Breast epithelium (tissue), 4 donors: ENCODE measurements at places on chromosomes 3 and 15. TPM values are rescaled to one million over a fixed set of nuclear protein-coding genes. Genes with fewer than 3 reads are reported as not detected.
A peak's percentile ranks its signal among the peaks of the same experiment; 100 is the strongest.

DNA sequence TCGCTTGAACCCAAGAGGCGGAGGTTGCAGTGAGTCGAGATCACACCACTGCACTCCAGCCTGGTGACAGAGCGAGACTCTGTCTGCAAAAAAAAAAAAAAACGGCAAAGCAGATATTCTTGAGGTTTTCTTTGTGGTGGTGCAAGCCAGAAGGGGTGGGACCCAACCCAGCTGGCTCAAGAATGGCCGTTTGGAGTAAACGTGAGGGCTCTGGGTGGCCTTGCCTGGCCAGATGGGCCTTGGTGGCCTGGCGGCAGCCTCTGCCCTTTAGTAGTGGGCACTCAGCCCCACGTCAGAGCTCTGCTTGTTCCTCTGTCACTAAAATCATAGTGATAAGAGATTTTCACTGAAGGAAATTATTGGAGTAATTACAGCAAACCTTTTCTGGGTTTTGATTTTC lies 50.5 kb downstream of the ATP1B3 start:
- DNase-seq = no peak

The CHRNB4 gene
- not detected for total RNA-seq

- DNase-seq = no peak
Observed at GRCh38 chr15:54159012-54159411, 180.8 kb downstream of the UNC13C start.

- DNase-seq = no peak
Observed at GRCh38 chr3:169218314-169218983, 445.1 kb downstream of the MECOM start.

DNA sequence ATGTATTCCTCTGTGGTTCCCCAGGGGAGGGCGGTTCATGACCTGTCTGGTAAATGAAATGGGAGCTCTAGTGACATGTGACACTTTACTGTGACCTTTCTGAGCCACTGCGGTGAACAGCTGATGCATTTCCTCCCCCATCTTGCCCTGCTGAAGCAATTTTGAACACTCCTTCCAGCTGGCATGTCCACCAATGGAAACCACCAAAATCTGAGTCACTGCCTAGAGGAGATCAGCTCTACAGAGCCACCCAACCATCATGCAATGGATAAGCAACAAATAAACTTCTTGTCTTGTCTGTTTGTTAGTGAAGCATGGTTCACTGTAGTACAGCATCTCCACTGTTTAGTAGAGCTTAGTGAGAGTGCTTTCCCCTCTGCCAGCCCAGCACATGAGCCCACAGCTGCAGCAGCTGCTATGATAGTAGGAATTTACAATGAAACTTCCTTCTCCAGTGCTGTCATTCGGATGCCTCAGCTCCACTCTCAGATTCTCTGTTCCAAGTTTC lies 479.4 kb downstream of the NTRK3 start:
- no peak for DNase-seq

DNA sequence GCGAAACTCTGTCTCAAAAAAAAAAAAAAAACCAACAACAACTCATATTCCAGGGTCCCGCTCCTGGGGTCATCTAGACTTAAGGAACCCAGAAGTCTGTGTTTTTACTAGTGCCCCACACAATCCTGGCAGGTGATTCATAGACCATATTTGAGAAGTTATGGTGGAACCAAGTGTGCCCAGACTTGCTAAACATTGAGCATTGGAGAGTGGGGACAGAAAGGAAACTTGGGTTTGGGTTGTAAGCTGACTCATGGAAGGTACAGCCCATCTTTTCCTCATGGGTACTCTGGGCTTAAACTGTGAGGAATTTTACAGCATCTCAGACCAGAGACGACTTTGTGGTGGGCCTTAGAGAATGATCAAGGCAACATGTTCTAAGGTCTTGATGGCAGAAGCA lies 18.3 kb upstream of the IGF2BP2 start:
- no peak for DNase-seq

- no peak for DNase-seq
Observed at GRCh38 chr15:38886315-38887163, 321.9 kb upstream of the RASGRP1 start.

GRCh38 chr15:68558318-68559305 lies 20.2 kb upstream of the CORO2B start:
- DNase-seq = peak; percentile 49

GRCh38 chr3:8220291-8220690 lies 281.3 kb upstream of the LMCD1 start:
- DNase-seq = no peak

The SLC12A1 gene
- under 0.01 TPM for total RNA-seq

DNA sequence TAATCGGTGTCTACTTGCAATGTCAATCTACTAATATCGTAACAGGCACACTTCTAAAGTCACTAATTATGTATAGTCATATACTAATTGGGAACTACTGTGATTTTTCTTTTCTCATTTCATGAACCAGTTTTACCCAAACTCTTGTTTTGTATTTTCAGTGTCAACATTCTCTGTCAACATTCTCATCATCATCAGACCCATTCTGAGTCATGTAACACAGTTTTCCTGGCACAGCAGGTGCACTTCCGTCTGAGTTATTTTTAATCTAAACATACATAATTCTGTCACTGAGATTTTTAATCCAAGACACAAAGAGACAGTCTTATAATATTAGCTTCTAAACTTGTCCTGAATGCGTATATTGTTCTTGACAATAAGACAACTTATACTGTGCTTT lies 205.1 kb upstream of the EIF1B start:
- no peak for DNase-seq

GRCh38 chr3:108103040-108103751 lies 12.4 kb upstream of the CD47 start:
- DNase-seq = no peak

The HPS3 gene
- total RNA-seq = 14.4 TPM

- DNase-seq = no peak
Observed at GRCh38 chr15:79136434-79137046, 46.0 kb upstream of the RASGRF1 start.

DNA sequence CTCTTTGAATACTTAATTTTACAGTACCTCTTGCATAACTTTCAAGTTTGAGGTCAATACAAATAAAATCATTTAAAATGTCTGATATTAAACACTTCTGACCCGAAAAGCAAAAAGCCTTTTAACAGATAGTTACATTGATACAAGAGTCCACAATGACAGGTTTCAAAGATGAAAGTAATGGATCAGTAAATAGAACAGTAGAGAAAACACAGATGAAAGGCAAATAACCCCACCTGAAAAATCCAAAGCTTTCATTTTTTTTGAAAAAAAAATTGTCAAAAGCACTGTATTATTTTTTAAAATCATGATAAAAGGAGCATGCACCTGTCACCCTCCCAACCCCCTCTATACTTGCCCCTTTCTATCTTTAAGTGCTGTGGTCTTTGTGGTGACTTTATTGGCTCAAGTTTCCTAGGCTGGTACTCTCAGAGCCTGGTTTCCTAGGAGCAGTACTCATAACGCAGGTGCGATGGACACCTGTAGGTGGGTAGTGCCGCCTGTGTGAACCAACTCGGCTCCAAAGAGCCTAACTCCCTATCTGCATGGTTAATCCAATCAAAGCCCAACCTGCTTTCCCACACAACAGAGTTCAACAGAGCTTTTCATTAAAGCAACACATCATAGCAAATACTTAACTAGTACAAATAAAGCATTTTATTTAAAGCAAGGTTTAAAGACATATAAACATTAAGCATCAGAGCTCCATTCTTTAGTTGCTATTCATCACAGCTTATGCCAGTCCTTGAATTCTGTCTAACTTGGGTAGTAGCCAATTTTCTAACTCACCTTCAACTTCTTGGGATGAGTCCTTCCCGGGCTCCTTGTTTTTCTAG lies 32.2 kb downstream of the LIPC start:
- DNase-seq = no peak

- DNase-seq = no peak
Observed at GRCh38 chr3:43077707-43078106, 28.2 kb downstream of the POMGNT2 start.

DNA sequence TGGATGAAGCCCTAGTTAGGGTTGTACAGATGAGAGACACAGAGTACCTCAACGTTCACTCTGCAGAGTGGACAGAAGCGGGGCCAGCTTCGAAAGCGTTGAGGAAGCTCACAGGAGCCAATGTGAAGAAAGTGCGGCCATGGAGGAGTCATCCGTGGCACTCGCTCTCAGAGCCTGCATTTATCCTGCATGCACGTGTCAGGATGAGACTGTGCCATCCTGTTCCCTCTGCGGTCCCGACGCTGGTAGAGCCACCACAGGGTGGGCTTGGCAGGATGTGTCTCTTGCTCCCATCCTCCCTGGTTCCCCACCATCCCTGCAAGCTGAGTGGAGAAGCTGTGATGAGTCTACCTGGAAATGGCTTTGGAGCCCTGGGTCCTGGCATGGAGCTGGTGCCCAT lies 39.3 kb downstream of the KLHL25 start:
- no peak for DNase-seq

- no peak for DNase-seq
Observed at GRCh38 chr15:70272565-70273355, 175.0 kb upstream of the TLE3 start.

The TNFAIP8L3 gene
- total RNA-seq = 4.0 TPM

GRCh38 chr3:81995329-81995728 lies 233.9 kb upstream of the GBE1 start:
- no peak for DNase-seq

The TRPC1 gene
- total RNA-seq = 14.8 TPM

DNA sequence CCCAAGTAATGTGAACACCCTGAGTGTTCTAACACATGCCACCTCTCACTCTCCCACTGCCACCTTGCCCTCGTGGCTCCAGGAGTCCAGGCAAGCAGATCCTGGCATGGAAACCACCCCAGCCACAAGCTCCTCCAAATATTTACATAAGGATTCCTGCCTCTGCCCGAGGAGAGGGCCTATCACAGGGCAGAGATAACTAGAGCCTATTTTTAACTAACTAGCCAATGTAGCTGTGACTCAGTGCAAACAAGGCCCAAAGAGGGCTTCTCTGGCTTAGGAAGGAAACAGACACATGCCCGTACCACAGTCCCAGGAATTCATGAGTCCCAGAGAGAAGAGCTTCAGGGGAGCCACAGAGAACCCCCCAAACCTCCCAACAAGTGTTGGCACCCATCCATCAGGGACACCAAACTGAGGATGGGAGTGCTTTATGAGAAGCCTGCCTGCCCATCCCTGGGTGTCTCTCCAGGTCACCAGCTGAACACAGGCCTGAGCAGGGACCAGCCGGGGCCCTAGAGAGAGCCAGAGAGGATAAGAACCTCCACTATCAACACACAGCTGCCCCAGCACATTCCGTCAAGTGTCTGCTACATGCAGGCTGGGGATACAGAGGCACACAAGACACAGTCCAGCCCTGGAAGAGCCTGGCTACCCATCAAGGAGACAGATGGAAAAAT lies 9.2 kb downstream of the FYCO1 start:
- DNase-seq = peak; percentile 42

The TNIK gene
- total RNA-seq = 7.4 TPM
